Head of caudate nucleus (tissue), 42 donors: ENCODE measurements at places on chromosomes 5 and 9.

GRCh38 chr9:95764533-95765319 is 110.8 kb upstream of the ERCC6L2 start:
- DNase-seq = no peak

DNA sequence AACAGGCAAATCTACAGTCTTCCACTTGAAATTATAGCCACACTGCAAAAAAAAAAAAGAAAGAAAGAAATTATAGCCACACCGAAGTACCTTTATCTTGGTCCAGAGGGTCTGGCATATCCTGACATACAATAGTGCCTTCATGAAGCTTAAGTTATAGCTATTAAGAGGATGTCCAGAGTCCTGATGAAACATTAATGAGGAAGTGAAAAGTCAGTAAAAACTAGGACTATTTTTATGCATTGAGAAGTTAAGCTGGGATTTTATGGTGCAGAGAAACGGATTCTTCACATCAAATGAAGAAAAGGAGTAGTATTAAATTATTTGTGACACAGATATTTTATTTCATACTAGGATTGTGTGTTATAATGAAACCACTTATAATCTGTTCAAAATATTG is 123.9 kb downstream of the SV2C start:
- no peak for DNase-seq

DNA sequence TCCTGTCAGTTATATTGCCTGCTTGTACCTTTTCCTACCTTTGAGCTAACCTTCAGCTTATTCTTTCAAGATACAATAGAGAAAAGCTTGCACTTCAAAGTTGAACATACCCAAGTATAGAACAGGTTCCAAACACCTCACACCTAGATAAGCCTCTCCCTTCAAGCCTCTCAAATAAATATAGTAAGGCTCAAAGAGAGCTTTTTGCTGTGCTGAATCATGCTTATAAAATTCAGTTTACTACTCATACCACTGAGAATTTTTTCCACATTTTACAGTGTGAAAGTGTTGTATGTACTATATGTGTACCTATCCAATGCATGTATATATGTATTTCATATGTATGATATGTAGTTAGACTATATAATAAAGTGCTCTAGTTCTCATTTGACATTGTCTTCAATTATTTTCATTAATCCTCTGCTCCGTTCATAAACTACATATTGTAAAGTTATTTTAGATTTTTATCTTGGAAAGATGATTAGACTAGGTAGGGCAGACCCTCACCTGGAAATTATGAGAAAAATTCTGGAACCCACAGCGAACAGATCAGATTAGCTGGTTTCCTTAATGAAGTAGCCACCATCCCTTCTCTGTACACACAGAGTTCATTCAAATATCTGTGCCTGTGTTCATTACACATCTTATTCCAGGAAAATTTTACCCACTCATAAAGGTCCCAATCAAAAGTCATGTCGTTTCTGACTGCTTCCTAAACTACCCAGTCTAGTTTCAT is 149.2 kb upstream of the RGMB start:
- no peak for DNase-seq

DNA sequence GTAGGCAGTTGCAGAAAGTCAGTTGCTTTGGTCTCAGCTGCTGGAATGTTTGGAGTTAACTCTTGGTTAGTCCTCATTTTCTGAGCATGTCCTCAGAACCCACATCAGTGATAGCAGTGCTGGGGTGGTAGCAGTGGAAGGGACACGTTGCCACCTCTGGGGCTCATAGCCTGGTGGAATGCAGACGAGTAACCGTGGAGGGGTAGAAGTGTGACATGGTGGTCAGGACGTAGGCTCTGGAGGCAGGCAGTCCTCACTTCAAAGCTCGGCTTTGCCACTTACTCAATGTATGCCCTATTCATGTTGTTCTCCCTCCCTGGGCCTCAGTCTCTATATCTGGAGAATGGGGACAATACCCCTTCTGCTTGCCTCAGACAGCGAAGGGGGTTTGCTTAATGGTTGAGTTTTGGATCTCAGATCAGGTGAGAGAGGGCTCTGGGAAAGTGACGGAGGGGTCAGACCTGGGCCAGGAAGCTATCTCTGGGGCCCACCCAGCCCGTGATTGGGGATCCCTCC is 62.8 kb downstream of the RGS3 start:
- no peak for DNase-seq

- DNase-seq = no peak
These were observed 23.3 kb downstream of the SKIC3 start for GRCh38 chr5:95531491-95531890.

- no peak for DNase-seq
These were observed 310.3 kb downstream of the GABRG2 start for GRCh38 chr5:162377895-162378294.

DNA sequence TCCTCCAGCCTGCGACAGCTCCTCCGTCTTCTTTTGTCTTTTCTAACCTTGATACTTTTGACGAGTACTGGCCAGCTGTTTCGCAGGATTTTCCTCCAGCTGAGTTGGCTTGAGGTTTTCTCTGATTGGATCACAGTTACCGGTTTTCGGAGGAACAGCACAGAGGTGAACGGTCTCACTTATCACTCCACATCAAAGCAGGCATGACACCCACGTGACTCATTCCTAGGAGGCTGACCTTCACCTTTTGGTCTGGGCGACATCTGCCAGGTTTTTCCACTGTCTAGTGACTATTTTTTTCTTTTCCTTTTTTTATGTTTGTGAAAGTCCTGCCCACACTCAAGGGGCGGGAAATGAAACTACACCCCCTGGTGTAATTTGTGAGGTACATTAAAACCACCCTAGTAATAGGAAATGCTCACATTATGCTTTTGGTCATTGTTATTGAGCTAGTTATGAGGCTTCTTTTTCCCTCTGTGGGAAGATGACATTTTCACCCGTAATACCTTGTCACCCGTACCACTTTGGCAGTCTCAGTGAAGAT is 319.2 kb downstream of the GADD45G start:
- no peak for DNase-seq

GRCh38 chr5:157222506-157223230 is 42.0 kb downstream of the ITK start:
- no peak for DNase-seq

- no peak for DNase-seq
These were observed 29.2 kb upstream of the DPYSL3 start for GRCh38 chr5:147539053-147539452.

GRCh38 chr5:81349161-81349560 is 44.8 kb downstream of the ACOT12 start:
- DNase-seq = no peak

DNA sequence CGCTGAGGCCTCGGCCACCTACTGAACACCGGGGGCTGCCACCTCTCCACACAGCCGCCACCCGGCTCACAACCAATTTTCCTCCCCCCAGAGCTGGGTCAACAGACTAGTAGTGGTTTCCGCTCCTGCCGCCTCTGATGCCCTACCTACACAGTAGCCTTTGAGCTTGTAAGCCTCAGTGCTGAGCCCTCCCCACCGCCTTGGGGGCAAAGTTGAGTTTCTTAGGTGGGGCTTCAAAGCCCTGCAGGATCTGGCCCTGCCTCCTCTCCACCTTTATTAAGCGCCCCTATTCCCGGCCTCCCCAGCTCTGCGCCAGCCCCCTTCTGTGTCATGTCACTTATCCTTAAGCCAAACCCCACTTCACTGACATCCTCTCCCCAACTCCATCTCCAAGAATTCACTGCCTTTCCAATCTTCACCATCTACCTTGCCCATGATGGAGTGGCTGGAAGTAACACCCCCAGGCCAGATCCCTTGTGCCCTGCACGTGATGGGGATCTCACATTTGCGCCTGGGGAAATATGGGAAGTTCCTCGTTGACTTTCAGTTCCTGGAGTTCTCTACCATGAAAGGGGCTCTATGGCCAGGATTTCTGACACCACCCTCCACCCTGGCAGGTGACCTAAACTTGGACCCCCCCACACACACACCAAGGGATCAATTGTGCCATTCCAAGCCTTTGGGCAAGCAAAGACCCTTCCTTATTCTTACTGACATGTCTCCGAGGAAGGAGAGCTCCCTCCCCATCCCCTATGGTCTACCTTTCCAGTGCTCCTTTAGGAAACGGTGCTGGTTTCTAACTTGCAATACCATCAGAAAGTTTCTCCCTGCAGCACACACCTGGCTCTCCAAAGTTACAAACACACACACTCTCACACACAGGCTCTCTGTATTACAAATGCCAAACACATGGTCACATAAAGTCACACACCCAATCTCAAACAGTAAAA is 2.7 kb upstream of the CNTFR start:
- DNase-seq = no peak

GRCh38 chr5:180604271-180604670 is 13.0 kb upstream of the SCGB3A1 start:
- no peak for DNase-seq

- no peak for DNase-seq
These were observed 1.2 kb downstream of the TEK start for GRCh38 chr9:27110181-27110580.

- DNase-seq = no peak
These were observed 25.5 kb downstream of the ADAM19 start for GRCh38 chr5:157549954-157550549.

DNA sequence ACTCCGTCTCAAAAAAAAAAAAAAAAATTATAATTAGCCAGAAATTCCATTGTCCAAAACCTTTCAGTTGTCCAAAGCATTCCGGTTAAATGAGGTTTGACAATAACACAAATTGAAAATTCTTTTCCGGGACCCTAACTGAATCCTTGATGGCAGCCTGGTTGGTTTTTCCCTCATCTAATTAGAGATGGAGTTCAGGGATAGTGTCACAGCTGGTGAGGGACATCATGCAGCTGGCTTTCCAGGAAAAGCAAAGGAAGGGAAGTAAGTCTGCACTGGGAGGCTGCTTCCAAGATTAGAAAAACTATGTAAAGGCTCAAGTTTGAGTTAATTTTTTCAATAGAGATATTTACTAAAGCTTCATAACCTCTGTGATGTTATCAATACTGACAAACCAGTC is 195.4 kb downstream of the ADAMTS12 start:
- no peak for DNase-seq

- DNase-seq = no peak
These were observed 43.4 kb upstream of the BICD2 start for GRCh38 chr9:92807757-92808725.

GRCh38 chr5:140169410-140169809 is 5.6 kb upstream of the CYSTM1 start:
- no peak for DNase-seq

- no peak for DNase-seq
These were observed 1485.7 kb upstream of the CDH9 start for GRCh38 chr5:28523888-28524635.

- no peak for DNase-seq
These were observed 12.0 kb downstream of the IRX2 start for GRCh38 chr5:2739360-2740050.
